ENCODE measurements at places on chromosomes 13 and 19.

GRCh38 chr19:56765137-56765536, 75.4 kb downstream of the PEG3 start:
- no peak for DNase-seq

- DNase-seq: no peak
These were observed 35.1 kb upstream of the ZNF808 start for GRCh38 chr19:52492201-52492993.

DNA sequence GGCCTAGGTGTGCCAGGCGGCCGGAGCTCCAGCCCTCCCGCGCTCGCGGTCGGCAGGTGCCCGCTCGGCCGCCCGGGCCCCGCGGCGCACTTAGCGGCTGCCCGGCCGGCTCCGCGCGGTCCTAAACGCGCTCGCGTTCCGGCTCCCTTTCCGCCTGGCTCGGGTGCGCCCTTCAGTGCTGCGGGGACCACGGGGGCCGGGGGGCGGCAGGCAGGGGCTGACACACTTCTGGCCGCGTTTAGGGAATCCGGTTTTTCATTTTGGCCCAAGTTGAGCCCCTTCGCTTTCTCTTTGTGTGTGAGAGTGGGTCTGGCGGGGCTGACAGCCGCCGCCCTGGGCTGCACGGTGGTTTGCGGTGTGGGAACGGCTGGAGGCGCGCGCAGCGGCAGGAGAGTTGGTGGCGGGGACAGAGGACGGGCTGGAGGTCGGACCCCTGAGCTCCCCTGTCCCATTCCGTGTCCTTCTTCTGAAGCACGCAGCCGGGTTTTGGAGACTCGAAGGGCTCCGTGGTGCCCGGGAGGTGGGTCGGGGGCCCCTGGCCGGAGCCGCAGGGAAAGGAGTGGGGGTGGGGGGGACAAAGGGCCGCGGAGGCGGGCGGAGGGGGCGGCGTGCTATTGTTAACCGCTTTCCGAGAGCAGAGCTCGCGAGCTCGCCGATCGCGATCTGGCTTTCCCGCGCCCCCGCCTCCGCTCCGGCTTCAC, 3.1 kb downstream of the FGF9 start:
- DNase-seq: peak; percentile 1

GRCh38 chr13:107906131-107906530, 309.2 kb downstream of the LIG4 start:
- DNase-seq: no peak

DNA sequence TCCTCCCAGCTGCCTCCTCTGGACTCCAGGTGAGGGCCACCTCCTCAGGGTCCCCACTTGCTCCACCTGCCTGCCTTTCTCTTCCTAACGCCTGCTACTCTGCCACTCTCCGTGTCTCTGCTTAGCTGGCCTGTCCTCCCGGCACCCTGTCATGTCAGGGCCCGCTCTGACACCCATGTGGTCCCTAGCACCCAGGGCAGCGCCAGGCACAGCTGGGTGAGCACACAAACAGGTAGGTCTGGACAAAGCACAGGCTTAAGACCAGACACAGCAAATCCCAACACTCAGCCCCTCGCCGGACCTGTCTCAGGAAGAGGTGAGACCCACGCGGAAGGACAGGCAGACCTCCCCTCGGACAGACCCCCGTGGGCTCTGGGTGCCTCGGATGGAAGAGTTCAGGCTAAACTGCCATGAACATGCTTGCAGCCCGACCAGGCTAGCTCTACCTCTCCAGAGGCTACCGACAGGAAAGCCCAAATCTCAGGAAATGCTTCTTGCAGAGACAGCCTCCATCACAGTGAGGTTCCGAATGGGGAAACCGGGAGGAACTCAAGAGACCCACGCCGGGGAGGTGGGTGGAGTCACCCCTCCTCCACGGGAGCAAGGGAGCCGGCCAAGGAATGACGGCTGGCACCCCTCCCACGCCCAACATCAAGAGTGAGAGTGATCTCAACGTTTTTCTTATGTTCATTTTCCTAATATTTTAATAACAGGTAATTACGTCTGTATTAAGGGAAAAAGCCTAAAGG, 12.5 kb downstream of the ZNF787 start:
- no peak for DNase-seq

DNA sequence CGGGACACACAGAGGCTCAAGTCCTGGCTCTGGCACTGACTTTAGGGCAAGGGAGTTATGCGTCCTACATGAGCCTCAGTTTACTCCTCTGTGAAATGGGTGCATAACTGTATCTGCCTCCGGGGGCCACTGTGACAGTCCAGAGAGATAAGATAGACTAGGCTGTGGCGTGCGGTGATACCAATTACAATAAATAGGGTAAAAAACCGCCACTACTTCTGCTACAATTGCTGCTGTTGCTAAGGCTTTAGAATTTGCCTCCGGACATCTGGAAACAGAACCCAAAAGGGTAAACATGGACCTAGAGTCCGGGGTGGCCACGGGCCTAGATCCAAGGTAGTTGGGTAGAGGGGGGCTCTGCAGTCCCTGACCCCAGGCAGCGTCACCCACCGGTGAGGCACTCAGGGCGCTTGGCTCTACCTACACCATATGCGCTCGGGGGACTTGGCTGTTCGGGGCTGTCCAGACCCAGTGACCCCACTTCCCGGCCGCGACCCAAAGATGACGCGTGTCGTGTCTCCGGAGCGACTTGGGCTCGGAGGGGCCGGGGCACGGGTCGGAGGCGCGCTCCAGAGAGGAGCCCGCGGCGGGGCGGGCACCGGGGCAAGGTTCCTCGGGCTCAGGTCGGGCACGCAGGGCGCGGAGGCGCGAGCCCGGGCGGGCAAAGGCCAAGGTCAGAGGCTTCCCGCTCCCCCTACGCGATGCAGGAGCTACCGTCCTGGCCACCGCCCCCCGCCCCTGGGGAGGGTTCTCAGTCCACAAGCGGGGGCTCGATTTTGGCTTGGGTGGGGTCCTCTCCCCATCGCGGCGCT, 1.1 kb downstream of the INSR start:
- no peak for DNase-seq

DNA sequence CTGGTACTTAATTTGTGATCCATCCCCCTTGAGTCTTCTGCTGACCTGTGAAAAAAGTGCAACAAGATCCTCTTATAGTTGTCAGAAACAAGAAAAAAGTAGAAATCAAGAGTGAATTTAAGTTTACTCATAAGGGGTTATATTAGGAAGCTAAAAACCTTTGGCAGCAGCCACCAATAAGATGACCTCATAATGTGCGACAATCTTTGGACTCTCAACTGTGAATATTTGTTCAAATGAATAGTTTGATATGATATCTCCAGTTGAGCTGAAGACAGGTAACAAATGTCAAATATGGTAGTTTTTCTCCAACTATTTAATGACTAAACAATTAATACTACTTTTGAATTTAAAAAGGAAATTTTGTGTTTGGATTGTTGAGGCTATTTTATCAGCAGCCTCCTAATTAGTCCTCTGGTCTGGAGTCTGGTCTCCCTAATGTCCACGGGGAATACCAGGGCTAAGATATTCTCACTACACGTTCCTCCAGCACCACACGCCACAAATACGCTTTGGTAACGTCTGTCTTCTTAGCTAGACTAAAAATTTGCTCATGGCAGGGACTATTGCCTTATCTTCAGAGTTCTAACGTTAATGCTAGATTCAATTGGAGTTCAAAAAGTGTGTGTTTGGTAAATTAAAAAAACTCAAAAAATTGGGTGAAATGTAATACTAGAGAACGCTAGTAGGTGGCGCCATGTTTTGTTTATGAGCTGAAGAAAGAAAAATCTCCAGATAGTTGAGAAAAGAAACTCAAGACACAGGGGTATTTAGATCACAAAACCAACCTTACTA, 51.0 kb upstream of the PDX1 start:
- DNase-seq: no peak

- no peak for DNase-seq
These were observed 22.4 kb upstream of the EBI3 start for GRCh38 chr19:4206818-4207484.

DNA sequence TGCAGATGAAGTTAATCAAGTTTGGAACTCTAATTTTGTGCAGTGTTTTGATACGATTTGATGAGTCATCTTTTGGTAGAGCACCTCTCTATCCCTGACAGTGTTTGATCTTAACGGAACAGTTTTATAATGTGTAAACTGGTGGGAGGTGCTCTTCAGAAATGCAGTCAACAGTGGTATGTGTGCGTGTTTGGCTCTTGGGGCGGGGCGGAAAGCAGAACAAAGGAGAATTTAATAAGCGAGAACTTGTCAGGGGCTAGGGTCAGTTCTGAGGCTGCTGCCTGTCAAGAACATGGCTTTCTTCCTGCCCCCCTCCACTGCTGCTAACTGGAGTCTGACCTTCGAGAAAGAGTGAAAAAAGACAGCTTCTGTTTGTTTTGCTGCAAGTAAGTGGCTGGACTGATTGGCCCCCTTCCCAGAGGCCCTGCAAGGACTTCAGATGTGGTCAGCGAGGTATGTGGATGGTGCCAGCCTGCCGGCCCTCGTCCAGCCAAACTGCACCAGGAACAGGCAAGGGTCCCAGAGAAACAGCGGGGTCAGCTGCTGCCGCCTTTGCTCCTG, 40.8 kb downstream of the BBC3 start:
- DNase-seq: peak; percentile 29

DNA sequence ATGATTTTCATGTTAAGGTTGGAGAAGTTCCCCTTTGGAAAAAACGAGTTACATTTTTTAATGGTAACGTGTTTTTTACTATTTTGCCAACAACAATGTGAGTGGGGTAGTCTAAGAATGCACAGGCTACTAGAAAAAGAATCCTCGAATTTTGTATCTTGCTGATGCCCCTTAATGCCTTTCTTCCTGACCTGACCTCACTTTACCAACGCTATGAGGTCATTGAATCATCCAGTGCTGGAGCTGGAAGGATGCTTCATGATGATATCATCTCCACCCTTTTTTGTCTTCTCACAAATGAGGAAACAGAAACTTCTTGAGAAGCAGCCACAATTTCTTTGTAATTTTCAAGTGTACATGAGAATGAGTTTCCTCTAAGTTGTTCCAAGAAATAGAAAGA, 8.2 kb upstream of the UBL3 start:
- DNase-seq: no peak

- DNase-seq: no peak
These were observed 57.1 kb downstream of the LMO7 start for GRCh38 chr13:75693227-75693626.

GRCh38 chr19:34208291-34208884, 36.1 kb downstream of the LSM14A start:
- no peak for DNase-seq

GRCh38 chr13:35157143-35157755, 215.2 kb downstream of the NBEA start:
- no peak for DNase-seq

GRCh38 chr13:59416561-59416960, 747.2 kb downstream of the DIAPH3 start:
- no peak for DNase-seq

GRCh38 chr19:30667227-30667626, 295.0 kb downstream of the ZNF536 start:
- no peak for DNase-seq

- DNase-seq: no peak
These were observed 54.9 kb downstream of the SLITRK1 start for GRCh38 chr13:83827338-83827737.

DNA sequence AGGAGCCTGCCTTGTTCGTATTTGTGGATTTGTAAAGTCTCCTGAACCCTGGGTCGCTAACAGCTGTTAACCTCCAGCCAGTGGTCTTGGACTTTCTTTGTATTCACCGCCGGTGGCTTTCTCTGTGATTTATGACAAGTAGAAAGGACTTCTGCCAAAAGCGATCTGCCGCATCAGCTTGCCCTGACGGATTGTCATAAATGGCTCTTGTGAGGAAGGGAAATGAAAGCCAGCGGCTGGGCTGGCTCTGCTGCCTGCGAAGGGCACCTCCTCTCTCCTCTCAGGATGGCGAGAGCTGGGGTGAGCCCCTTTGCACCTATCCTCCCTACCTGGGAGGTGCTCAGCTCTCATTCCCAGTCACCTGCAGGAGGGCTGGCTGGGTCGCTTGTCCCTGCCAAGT, 25.6 kb downstream of the DHRS12 start:
- no peak for DNase-seq

GRCh38 chr19:7242601-7243258, 51.5 kb downstream of the INSR start:
- DNase-seq: no peak

GRCh38 chr13:94559222-94559795, 36.6 kb downstream of the TGDS start:
- no peak for DNase-seq

- DNase-seq: peak; percentile 39
These were observed 8.7 kb downstream of the MAP2K2 start for GRCh38 chr19:4115050-4115817.

GRCh38 chr19:374886-375235, 30.3 kb upstream of the MIER2 start:
- no peak for DNase-seq

GRCh38 chr19:16254851-16255408, 57.2 kb downstream of the AP1M1 start:
- no peak for DNase-seq

DNA sequence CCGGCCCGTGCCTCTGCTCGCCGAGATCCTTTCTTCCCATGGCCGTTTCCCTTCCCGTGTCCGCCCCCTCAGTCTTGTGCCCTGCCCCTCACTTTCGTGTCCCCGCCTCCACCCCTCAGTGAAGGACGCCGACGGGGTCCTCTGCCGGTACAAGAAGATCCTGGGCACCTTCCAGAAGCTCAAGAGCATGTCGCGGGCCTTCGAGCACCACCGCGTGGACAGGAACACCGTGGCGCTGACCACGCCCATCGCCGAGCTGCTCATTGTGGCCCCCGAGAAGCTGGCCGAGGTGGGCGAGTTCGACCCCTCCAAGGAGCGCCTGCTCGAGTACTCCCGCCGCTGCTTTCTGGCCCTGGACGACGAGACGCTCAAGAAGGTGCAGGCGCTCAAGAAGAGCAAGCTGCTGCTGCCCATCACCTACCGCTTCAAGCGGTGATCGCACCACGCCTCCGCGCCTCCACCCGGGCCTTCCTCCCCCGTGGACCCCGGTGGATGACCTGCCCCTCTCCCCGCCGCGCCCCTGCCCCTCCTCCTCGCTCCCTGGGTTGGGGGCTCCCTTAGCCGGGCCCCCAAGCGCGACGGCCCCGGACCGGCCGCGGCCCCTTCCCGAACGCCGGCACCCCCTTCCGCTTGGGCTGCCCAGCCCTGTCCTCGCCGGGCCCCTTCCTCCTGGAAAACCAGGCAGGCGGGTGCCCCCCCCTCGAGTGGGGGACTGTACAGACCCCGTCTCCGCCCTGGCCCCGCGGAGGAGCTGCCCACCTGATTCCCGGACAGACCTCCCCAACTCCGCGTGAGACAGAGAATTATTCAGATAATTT, 2.3 kb upstream of the U2AF2 start:
- no peak for DNase-seq

GRCh38 chr13:85797311-85797710, 1.9 kb downstream of the SLITRK6 start:
- DNase-seq: no peak

GRCh38 chr19:17304386-17305215, 1.1 kb upstream of the MRPL34 start:
- no peak for DNase-seq

- DNase-seq: no peak
These were observed 10.7 kb downstream of the PRKACA start for GRCh38 chr19:14106840-14107239.

GRCh38 chr13:99296398-99296797, 10.8 kb downstream of the GPR183 start:
- DNase-seq: no peak

GRCh38 chr13:61466280-61466679, 50.6 kb upstream of the PCDH20 start:
- no peak for DNase-seq
